ENCODE measurements at places on chromosomes 5 and 9.

GRCh38 chr5:154517181-154517580 lies 39.2 kb upstream of the HAND1 start:
- no peak for DNase-seq

- DNase-seq = no peak
Measured at GRCh38 chr9:93786204-93786603, 169.0 kb downstream of the BARX1 start.

GRCh38 chr9:74138182-74138581 lies 359.0 kb upstream of the RORB start:
- DNase-seq = no peak

- DNase-seq = no peak
Measured at GRCh38 chr5:95075111-95075510, 209.8 kb downstream of the MCTP1 start.

DNA sequence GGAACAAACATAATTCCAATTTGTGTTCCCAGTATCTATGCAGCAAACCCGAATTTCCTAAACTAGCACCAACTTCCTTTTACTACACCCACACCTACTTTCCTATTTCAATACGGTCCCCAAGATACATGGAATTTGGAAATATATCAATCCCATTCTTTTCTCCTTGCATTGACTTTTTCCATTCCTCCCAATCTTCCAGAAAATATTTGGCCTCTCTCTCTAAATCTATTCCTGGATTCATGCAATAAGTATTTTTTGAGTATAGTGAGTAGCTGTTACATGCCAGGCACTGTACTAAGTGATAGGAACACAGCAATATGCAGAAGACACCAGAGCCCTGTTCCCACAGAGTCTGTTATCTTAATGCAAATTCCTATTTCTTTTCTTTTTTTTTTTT lies 216.2 kb upstream of the PIK3R1 start:
- DNase-seq = no peak

DNA sequence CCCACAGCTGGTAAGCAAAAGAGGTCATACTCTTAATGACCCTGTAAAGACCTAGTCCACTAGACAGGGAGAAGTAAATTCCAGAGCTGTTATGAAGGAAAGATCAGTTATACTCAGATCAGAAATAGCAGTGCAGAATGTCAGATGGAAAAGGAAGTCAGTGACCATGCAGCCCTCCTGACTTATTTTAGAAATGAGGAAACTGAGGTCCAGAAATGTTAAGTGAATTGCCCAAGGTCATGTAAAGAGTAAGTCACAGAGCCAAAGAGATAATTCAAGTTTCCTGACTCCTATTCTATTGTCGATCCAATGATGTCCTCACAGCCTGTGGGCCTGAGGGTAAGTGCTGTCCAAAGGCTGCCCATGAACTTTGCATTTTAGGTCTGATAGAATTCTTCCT lies 214.9 kb upstream of the IL12B start:
- no peak for DNase-seq

GRCh38 chr5:76801803-76802195 lies 17.0 kb upstream of the F2RL1 start:
- no peak for DNase-seq

- no peak for DNase-seq
Measured at GRCh38 chr5:41968153-41968723, 43.2 kb downstream of the FBXO4 start.

GRCh38 chr5:141501761-141502160 lies 12.9 kb downstream of the PCDHGC5 start:
- DNase-seq = no peak

- DNase-seq = no peak
Measured at GRCh38 chr9:136611119-136611518, 51.6 kb upstream of the EGFL7 start.

DNA sequence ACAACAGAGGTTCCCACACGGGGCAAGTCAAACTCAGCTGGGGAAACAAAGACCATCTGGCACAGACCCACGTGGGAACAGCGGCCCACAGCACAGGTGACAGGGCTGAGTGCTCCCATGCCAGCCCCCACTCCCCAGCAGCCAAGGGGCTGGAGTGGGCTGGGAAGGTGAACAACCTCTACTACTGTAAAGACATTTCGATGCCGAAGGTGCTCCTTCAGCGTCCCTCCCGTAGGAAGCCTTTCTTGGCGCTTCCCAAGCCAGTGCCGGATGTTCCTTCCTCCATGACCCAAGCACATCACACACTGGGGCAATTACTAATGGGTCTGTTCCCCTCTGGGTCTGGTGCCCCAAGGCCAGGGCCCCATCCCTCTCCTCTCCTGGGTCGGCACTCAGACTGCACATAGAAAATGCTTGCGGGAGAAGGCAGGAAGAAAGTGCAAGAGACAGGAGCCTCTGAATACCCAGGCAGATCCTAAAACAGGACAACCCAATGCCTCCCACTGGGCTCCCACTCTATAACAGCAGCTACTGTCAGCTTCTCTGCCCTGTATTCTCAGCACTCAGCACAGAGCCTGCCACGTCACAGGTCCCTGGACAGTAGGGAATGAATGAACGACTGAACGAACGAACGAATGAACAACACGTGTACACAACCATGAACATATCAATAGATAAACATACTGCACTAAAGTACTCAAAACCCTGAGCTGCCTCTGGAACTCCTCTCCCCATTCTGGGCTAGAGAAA lies 77.0 kb upstream of the LRRTM2 start:
- DNase-seq = no peak

DNA sequence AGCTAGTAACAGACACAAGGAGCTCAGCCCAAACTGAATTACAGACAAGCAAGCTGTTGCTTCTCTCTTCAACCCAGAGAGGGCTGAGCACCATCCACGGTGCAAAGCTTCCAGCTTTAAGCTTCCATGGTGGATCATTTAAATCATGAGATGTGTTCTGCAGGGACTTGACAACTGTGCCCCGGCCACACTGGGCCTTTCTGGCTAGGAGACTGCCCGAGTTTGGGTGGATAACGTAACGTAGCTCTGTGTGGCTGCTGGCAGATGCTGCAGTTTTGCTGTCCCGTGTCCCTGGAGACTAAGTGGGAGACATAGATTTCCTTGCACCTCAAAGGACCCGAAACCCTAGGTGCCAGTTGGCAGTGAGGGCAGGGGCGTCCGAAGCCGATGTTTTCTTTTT lies 234.0 kb downstream of the IRX2 start:
- no peak for DNase-seq

GRCh38 chr5:139795074-139796001 lies at the start of gene PSD2:
Gene PSD2, plus strand, starts transcription at chr5:139795808. Its CDS starts 13,633 bp downstream, at chr5:139809441.
- DNase-seq = no peak

GRCh38 chr9:121857928-121858327 lies 206.5 kb downstream of the DAB2IP start:
- DNase-seq = no peak

- no peak for DNase-seq
Measured at GRCh38 chr5:33059081-33059480, 348.0 kb downstream of the NPR3 start.

DNA sequence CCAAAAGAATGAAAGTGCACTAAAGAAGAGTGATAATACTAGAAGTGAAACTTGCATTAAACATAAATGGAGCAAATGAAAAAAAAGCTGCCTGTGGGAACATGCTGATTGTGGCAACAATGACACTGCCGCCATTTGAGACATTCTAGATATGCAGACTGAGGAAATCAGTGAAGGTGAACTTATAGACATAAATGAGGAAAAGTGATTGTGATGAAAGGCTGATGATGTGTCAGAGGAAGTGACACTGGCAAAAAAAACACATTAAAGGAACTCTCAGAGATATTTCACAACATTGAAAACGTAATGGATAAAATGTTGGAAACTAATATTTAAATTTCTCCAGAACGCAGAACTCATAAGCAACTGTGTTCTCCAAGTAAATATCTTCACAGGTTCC lies 1.2 kb downstream of the ERCC8 start:
- DNase-seq = no peak

DNA sequence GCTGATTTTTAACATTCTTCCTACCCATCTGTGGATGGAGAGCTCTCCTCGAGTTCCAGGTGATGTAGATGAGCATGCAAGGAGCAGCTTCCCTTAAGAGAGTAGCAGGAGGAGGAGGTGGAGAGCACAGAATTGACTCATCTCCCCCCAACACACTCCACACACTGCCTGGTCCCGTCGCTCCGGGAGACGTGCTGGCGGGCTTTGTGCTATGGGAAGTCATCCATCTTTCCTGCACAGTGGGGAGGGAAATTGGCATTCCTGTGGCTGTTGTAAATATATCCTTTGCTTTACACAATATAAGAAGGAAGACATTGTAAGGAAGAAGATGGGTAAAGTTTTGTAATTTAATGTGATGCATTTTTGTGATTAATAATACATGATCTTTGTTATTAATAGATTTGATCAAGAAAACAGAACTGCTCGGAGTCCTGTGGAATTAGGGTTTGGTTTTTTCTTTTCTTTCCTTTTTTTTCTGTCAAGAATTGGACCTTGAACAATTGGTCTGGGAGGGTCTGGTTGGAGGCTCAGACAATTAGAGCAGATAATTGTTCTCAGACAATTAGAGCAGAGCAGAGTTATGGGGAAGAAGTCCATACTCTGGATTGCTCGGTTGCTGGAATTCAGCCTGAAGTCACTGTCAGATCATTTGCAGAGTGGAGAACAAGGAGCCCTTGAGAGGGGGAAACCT lies 297.8 kb downstream of the GADD45G start:
- no peak for DNase-seq

GRCh38 chr5:150104550-150104870 lies 18.2 kb upstream of the CSF1R start:
- no peak for DNase-seq

- no peak for DNase-seq
Measured at GRCh38 chr9:76692458-76693129, 71.6 kb upstream of the PCA3 start.

GRCh38 chr9:4077499-4078102 lies 222.3 kb downstream of the GLIS3 start:
- peak; percentile 55 for DNase-seq

- DNase-seq = no peak
Measured at GRCh38 chr9:117411547-117411946, 3.3 kb downstream of the ASTN2 start.

DNA sequence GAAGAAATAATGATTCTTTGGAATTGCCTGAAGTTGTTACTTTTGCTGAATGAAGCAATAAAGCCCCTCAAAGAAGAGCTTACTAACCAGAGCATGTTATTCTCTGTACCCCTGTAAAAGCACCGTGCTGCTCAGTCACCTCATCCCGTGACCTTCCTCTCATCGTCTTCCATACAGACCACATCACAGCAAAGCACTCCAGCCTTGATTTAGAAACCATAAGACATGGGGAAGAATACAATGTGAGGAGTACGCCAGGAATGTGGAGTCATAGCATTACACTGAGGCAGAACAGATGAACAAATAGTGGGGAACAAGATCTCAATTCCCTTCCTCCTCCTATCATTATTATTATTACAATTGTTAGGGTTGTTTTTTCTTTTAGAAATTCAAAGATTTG lies 49.1 kb downstream of the ERAP1 start:
- no peak for DNase-seq

GRCh38 chr5:10501554-10502075 lies 59.9 kb downstream of the ROPN1L start:
- DNase-seq = no peak

DNA sequence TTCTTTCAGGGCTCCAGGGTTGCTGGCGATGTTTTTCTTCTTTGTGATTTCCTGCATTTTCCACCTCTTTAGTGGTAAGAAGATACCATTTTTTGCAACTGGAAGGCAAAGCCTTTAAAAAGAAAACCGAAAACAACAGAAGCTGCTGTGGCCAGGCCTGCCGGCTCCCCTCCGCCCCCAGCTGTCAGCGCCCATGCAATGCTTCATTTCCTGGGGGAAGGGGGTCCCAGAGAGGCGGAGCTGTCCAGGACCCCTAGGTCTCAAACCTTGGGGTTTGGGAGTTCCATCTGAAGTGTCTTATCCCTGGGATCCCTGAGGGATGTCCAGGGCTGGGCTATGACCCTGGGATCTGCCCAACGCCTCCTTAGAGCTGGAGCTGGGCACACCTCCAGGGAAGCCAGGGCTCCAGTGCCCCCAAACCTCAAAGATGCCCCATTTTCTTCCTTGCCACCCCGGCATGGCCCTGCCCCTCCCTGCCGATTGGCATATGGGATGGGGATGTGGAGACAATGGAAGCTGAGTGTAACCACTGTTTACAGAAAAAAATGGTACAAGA lies 257.2 kb upstream of the MVB12B start:
- DNase-seq = no peak

DNA sequence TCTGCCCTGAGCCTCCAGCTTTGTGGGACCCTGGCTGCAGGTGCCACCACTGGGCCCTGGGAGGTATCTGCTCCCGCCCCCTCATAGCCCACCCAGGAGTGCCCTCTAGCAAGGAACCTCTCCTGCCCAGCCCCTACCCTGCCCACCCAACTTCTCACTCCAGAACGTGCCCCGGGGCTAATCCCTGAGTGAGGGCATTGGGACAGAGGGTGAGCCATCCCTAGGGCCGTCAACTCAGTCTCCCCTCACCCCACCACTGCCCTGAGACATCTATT lies 2.7 kb upstream of the RASGEF1C start:
- no peak for DNase-seq

- DNase-seq = no peak
Measured at GRCh38 chr5:74052441-74053221, 426.6 kb downstream of the ARHGEF28 start.

DNA sequence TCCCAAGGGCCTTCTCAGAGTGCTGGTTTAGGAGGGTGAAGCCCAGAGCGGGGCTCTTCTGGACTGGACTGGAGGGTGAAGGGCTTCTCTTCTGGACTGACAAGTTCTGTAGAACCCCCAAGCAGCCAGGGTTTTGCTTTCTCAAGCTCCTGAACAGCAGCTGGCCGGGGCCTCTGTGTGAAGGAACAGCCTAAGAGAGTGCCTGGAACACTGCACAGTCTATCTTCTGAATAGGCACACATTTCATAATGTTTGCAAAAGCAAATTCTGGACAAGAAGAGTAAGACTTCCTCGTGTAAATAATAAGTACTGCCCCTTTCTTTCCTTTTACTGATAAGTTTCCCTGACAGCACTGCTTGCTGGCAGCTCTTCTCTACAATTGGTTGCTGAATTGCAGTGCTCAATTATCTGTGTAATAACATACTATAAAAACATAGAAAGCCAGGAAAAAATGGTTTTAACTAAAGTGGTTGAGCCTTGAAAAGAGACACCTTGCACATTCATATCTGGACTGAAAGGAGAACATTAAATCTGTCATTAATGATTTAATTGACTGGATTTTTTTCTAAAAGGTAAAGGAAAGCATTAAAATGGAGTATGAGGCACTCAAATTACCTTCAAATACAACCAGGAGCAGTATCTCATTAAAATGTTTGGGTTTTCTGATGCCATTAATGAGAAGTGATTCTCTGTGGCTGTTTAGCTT lies 20.5 kb downstream of the MAST4 start:
- DNase-seq = no peak
